Activated naive CD8-positive, alpha-beta T cell treated with anti-CD3 and anti-CD28 coated beads, Interleukin-2, amount 50 U/mL, for 24 hours (primary cell): ENCODE measurements at places on chromosomes 2 and 18.
A peak's percentile ranks its signal among the peaks of the same experiment; 100 is the strongest.

DNA sequence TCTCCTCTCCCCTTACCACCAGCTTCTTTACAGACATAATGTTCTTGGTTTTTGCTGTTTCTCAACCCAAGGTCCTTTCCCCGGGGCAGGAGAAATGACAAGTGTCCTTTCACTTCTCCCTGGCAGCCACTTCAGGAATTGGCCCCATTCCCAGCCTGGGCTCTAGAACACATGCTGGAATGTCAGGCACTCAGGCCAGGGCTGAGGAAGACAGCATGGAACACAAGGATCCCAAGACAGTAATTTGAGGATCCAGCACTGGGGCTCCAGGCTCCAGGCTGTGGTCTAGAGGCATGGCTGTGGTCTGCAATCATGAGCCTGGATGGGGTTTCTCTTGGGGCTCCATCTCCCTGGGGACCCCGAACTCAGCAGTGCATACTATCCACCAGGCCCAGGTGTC lies 201.4 kb downstream of the CELF4 start:
- no peak for DNase-seq

DNA sequence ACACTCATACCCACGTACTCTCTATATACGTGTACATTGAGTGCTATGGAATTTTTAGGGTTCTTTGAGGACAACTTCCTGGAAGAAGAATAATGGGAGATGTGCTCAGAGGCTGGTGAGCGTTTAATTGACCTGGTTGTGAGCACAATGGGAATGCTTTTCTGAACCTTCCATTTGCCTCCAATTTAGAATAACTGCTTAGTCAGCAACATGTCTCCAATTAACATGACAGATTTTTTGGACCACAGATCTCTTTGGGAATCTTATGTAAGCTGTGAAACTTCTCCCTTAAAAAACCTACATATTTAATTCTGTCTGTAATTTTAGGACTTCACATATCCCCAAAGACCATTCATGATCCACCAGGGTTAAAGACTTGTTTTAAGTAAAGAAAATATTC lies 166.7 kb upstream of the TNP1 start:
- no peak for DNase-seq

DNA sequence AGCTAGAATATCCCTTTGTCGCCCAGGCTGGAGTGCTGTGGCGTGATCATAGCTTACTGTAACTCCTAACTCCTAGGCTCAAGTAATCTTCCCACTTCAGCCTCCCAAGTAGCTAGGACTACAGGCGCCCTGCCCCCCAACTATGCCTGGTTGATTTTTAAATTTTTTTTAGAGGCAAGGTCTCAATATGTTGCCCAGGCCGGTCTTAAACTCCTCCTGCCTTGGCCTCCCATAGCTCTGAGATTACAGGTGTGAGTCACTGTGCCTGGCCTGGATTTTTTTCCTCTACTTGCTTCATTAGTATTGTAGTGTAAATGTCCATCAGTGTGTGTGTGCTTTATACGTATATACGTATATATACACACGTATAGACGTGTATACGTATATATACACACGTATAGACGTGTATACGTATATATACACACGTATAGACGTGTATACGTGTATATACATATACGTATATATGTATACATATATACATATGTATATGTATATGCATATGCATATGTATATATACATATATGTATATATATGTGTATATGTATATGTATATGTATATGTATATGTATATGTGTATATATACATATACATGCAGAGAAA lies 124.4 kb downstream of the DIS3L2 start:
- DNase-seq: no peak

DNA sequence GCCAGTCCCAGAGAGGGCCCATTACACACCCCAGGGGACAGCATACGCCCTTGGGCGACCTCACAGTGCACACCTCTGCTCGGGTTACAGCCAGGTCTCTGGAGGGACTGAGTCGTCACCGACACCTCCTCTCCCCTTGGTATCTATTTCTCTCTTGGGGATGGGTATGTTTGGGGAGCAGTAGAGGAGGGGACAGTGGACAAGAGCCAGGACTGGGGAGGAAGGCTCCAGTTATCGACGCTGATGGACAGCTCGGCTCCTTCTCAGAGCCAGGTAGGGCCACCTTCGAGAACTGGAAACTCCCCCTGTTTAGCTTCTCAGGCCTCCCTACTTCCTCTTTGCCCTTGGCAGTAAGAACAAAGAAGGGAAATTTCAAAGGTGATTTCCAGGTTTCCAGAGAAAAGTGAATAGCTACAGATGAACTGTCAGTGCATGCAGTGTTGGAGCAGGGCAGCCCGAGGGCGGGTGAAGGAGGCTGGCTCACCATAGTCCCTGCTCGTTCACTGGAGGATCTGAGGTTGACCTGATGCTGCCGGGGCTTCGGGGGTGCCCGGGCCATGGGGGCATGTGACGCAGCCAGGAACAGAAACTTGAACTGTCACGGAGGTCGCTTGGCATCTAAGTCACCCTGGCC lies 4.4 kb upstream of the SEMA4C start:
- DNase-seq: peak; percentile 42

DNA sequence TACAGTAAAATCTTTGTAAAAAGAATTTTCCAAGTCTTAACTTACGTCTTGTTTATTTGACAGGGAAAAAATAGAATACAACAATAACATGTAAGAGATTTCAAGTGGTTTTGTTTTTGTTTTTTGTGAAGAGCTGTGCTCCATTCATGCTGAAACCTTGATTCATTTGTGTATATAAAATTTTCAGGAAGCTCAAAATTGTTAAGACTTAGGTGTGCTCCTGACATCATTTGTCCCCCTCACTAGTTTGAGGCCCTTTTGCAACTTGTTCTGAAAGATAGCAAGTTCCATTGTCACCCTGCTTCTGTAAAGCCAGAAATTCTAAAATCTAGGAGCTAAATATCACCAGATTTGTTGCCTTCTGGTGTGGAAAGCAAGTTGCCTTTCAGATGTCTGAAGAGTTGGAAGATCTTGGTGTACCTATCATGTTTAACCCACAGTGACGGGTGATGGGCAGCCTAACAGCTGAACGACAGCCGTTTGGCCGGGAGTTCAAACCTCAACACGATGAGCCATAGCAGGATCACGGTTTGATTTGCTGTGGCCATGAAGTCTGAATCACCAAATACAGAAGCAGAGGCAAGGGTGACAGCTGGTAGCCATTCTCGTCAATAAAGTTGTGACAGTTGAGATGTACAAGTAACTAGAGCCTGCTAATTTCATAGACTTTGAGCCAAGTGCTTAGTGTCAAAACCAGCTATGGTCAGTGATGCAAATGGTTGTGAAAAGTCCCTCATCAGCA lies 205.5 kb upstream of the SP5 start:
- no peak for DNase-seq

- DNase-seq: peak; percentile 85
Observed at GRCh38 chr2:169824373-169825333, at the start of gene METTL5. Gene METTL5 (minus strand): TSS chr2:169824905. CDS start chr2:169824597, 308 bp downstream.

GRCh38 chr2:168044579-168044978 lies 202.8 kb downstream of the STK39 start:
- DNase-seq: no peak

GRCh38 chr2:9160732-9161131 lies 45.9 kb upstream of the ASAP2 start:
- DNase-seq: no peak

GRCh38 chr18:60794802-60795201 lies 422.2 kb upstream of the MC4R start:
- no peak for DNase-seq

DNA sequence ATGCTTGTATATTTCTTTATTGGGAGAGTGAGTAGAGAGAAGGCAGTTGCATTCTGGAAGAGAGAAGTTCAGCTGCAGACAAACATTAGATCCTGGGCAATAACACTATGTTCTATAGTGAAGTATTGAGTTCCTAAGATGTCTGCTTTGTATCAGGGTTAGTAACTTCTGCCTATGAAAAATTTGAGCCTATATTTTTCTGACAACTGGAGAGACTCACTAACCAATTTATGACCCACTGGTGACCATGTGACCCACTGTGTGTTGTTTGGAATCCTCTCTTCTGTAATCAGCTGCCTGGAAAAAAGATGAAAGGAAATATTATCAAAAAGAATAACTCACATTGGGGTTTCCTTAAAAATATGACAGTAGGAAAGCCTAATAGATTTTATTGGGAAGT lies 35.3 kb downstream of the DPP4 start:
- DNase-seq: no peak

GRCh38 chr2:4265936-4266335 lies 562.6 kb downstream of the DCDC2C start:
- DNase-seq: no peak

DNA sequence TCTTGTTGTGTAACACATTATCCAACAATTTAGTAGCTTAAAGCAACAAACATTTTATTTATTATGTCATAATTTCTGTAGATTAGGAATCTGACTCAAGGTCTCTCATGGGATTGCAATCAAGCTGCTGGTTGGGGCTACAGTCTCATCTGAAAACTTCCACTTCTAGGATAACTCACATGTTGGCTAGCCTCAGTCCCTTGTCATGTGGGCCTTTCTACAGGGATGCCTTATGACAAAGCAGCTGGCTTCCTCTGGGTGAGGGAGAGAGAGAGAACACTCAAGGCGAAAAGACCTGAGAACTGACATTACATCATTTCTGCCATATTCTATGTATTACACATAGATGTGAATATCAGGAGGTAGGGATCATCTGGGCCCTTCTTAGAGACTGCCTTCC lies 317.9 kb upstream of the VRK2 start:
- DNase-seq: no peak

DNA sequence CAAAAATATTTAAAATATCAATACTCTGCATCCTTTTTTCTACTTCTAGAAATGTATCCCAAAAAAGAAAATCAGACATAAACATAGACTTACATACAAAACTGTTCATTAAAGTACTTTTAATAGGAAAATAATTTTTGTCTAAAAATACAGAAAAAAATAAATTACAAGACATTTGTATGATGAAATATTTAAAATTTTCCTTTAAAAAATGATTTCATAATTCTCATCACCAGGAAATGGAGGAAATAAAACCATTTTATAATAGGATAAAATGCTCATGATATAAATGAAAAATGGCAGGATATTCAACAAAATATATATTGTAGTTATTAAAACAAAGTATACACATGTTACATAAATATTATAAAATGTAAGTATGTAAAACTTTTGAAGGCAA lies 24.4 kb downstream of the ARL5A start:
- DNase-seq: no peak

- no peak for DNase-seq
Observed at GRCh38 chr2:146258071-146258470, 1586.8 kb upstream of the ACVR2A start.

DNA sequence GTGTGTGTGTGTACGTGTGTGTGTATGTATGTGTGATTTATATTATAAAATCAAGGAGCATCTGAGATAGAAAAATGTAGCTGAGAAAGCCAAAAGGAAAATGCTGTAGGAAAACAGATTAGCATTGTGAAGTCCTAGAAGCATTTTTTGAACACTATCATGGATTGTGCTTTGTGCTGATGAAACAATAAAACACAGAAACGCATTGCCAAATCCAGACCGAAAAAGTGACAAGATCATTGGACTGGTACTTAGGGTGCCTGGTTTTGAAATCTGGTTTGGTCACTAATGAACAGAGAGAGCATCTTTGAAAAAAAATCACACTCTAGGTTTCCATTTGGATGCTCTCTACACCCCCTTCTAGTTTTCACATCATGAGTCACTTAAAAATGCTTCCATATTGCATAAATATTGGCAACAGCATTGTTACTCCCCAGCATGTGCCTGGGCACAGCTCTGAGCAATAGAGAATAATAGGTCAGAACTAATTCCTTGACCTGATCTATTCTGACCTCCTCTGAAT lies 214.6 kb upstream of the LRRTM1 start:
- DNase-seq: no peak

- no peak for DNase-seq
Observed at GRCh38 chr2:56009758-56010458, 86.3 kb upstream of the EFEMP1 start.

GRCh38 chr2:5689750-5690149 lies 2.4 kb upstream of the SOX11 start:
- DNase-seq: no peak

GRCh38 chr2:179467960-179468359 lies 203.3 kb upstream of the SESTD1 start:
- no peak for DNase-seq

DNA sequence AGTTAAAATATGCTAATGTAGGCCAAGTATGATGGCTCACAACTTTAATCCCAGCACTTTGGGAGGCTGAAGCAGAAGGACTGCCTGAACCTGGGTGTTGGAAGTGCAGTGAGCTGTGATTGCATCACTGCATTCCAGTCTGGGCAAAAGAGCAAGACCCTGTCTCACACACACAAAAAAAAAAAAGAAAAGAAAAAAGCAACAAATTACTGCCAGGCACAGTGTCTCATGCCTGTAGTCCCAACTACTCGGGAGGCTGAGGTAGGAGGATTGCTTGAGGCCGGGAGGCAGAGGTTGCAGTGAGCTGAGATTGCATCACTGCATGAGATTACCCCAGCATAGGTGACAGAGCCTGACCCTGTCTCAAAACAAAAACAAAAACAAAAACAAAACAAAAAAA lies 110.6 kb downstream of the PRELID3A start:
- DNase-seq: no peak

DNA sequence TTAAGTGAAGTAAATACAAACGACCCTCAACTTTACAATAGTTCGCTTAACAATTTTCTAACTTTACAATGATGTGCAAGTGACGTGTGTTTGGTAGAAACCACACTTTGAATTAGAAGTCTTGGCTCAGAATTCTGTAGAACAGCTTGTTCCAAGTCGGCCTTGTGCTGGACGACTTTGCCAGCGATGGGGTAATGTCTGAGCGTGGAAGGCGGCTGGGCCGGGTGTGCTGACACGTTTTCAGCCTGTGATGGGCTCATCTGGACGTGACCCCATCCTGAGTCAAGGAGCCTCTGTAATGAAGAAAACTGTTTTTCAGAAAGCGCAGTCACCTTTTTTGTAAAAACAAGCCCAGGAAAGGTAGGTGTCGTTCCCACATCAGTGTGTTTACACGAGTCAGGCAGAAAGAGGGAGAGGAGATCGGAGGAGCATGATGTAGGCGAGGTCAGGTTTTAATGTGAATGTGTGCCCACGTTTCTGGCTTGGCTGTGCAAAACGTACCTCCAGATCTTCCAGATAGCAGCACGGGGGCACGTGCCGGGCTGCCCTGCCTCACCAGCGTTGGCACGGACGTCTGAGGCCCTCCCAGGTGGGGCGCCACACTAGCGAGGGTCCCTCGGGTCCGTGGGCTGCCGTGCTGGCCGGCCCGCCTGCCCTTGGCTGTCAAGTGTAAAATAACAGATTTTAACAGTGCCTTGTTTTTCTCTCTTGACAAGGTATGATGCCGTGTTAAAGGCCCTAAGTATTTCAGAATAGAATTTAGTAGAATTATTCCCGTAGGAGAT lies 54.6 kb downstream of the CTDP1 start:
- no peak for DNase-seq

GRCh38 chr2:213491376-213491775 lies 207.1 kb downstream of the SPAG16 start:
- no peak for DNase-seq

- DNase-seq: no peak
Observed at GRCh38 chr2:232563580-232563979, 13.1 kb downstream of the EIF4E2 start.
